Activated T-cell treated with anti-CD3 and anti-CD28 coated beads for 24 hours (primary cell): ENCODE measurements at places on chromosomes 2 and 18.

- no peak for DNase-seq
Observed at GRCh38 chr2:224354632-224355211, 47.2 kb downstream of the FAM124B start.

- DNase-seq: no peak
Observed at GRCh38 chr2:218623366-218623705, 15.6 kb downstream of the PLCD4 start.

DNA sequence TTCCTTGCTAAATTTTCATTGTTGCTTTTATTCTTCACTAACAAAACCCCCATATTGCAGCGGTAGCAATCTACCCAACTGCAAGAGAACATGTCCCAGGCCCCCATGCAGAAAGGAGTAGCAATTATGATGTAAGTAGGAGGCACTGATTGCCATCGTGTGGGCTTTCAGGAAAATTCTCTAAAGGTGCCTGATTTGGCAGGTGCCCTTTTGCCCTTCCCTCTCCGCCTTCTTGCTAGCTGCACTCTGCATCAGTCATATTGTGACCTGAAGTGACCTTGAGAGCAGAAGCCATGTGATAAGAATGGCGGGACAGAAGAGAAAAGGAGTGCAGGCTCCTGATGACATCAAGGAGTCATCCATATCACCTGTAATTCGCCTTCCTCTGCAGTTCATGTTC, 112.1 kb downstream of the NCKAP5 start:
- DNase-seq: no peak

DNA sequence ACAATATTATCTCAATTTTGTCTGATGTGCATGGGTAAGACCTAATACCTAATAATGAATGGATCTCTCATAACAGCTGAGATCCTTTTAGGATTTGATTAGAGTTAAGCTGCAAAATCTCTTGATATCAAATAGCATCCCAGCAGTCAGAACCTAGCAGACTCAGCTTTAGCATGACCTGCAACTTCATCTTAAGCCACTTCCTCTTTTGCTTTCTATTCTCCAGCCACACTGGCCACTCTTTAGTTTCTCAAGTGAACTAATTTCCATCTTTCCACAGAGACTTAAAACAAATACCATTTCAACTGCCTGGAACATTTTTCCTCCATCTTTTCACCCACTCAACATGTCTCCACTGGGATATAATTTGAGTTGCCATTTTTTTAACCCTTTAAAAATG, 1251.6 kb upstream of the ZEB2 start:
- DNase-seq: no peak
